ENCODE measurements at places on chromosomes 13 and 19.

- no peak for DNase-seq
Measured at GRCh38 chr19:13328241-13328640, 178.0 kb downstream of the IER2 start.

GRCh38 chr19:56253737-56254136, 18.8 kb upstream of the EDDM13 start:
- peak; percentile 13 for DNase-seq

GRCh38 chr13:27404680-27405079, 19.7 kb upstream of the GTF3A start:
- DNase-seq = no peak

GRCh38 chr19:1237754-1238368, at the start of gene CBARP:
TSS of gene CBARP (minus strand) at chr19:1238005. CDS start at chr19:1236100, 1,905 bp downstream.
- no peak for DNase-seq

DNA sequence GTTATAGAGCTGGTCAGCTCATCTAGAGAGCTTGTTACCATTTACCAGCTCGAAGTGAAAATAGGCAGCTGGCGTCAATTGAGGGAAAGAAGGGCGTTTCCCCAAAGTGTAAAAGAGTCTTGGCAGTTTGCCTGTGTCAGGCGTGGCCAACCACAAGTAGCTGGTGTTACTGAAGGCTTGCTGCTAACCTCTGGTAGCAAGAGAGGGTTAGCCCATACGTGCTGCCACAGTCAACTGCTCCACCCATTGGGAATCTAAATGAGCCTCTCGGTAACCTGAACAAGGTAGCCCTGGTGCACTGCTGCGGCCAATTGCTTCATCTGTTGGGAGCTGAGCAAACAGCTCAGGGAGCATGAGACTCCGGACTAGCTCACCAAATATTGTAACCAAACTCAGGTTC, 314.9 kb upstream of the SLITRK5 start:
- no peak for DNase-seq

- DNase-seq = no peak
Measured at GRCh38 chr13:102275969-102276368, 125.9 kb downstream of the FGF14 start.

DNA sequence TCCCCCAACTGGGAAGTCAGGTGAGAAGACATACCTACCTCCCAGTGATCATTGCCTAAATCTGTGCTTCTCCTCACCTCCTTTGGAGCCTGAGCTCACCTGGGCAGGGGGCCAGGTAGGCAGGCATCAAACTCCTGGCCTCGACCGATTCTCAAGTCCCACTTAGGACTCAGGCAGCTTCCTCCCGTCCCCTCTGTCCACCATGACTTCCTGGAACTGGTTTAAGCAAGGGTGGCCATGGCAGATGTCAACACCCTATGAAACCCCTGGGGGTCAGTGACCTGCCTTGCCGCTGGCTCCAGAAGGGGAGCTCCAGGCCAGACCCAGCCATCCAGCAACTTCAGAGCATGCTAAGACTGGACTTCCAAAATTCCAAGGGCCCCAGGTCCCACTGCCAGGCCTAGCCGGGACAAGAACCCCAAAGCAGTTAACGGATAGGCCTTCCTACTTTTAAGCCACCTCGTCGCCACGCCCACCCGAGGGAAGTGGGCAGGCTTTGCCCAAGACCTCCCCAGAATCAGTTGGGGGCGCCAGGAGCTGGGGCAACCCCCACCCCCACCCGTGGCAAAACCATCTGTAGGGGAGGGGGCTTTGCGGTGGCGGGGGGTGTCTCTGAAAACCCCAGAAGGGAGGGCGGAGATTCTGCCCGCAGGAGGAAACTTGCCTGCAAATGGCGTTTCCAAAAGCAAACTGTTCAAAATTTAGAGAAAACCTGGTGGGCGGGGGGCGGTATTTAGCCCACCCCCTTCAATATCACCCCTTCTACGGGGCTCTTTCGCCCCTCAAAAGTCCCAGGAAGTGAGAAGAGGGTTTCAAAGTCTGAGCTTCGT, 657 bp downstream of the PLIN3 start:
- DNase-seq = peak; percentile 61

- no peak for DNase-seq
Measured at GRCh38 chr13:64540976-64541375, 2689.2 kb downstream of the PCDH9 start.

- DNase-seq = no peak
Measured at GRCh38 chr13:46738055-46738454, 58.9 kb downstream of the ESD start.

DNA sequence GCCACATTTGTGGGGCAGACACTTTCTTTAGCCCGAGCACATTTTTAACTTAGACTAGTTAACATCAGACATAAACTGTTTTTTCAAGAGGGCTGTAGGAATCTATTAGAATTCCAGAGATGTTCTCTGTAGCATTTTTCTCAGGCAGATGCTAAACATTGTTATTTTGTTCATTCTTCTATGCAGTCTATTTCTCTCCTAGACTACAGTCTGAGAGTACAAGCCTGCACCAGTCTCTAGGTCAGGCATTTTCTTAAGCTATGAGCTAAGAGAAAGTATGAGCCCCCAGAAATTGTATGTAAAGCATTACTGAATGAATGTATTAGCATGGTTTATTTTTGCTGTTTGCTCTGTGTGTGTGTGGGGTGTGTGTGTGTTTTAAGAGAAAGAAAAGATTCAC, 923 bp upstream of the C13orf42 start:
- DNase-seq = no peak
